DND-41 (cell line): ENCODE measurements at places on chromosomes 7 and 10.

DNA sequence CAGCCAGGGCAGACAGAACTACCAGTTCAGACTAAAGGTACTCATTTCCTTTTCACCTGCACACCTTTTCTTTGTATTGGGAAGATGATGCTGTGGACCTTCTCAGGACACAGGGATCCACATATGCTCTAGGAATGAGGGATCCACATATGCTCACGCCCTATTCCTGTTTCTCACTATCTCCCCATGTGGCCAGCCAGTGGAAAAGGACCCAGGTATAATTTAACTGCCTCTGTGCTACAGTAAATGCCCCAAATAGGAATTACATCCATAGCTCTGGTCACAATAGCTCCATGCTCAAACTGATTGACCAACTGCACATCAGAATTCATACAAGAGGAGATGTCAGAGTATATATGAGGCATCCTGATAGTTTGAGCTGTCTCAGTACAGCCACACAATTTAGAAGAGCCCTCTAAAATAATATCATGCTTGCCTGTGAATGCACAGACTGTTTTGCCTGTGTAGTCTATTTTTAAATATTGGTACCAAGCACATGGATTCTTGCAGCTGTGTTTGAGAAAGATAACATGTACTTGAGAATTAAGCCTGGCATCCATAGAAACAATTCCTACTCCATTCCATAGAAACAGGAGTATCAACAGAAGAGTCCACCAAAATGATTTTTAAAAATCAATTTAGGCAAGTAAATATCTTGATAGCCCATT, 43.7 kb downstream of the CTTNBP2 start:
- DNase-seq: no peak

GRCh38 chr7:157250605-157251228, 86.1 kb upstream of the DNAJB6 start:
- DNase-seq: peak; percentile 61

- peak; percentile 4 for DNase-seq
These were observed 209.1 kb downstream of the TRIL start for GRCh38 chr7:28748933-28749584.

DNA sequence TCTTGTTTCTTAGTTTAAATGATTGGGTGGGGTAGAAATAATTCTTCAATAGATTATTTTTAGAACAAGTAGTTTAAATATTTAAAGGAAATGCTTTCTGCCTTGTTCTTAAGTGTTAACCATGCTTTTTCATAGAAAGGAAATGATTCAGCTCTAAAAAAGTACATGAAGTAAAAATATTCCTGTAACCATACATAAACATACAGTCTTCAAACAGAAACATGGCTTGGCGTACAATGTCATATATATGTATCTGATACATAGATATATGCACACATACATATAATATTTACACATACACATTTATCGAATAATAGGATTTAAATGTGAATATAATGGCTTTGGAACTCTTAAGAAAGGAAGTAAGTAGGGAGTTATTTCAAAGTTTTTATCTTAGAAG, 84.4 kb downstream of the RUNDC3B start:
- DNase-seq: no peak

DNA sequence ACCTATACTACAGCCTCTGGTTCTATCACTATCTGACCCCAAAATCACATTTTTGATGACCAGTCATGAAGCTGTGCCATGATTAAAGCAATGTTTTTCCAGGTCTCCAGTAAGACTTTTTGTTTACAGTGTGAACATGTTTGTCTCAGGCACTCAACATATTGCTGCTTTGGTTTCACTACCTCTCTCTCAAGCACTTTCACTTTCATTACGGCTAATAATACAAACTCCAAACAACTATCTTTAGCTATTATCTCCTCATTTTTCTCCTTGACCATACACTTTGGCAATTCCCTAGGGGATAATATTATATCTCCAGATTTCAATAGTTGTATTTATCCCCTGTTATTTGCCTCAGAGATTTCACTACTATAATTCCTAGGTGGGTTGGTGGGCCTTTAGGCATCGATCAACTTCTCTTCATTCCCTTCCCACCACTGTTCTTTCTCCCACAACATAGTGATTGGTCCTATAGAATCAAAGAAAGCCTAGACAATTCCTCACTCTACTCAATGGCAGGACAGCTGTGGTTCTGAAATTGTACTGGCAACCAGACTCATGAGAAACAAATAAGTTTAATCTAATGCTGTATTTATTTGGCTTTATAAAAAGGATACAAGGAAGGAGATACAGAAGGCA, 261.4 kb upstream of the ZWINT start:
- DNase-seq: no peak

GRCh38 chr10:48931188-48931587, 8.5 kb downstream of the LRRC18 start:
- DNase-seq: peak; percentile 14

GRCh38 chr7:120959929-120960484, 9.4 kb downstream of the ING3 start:
- no peak for DNase-seq

- no peak for DNase-seq
These were observed 85.5 kb upstream of the SLC25A13 start for GRCh38 chr7:96407427-96407826.

DNA sequence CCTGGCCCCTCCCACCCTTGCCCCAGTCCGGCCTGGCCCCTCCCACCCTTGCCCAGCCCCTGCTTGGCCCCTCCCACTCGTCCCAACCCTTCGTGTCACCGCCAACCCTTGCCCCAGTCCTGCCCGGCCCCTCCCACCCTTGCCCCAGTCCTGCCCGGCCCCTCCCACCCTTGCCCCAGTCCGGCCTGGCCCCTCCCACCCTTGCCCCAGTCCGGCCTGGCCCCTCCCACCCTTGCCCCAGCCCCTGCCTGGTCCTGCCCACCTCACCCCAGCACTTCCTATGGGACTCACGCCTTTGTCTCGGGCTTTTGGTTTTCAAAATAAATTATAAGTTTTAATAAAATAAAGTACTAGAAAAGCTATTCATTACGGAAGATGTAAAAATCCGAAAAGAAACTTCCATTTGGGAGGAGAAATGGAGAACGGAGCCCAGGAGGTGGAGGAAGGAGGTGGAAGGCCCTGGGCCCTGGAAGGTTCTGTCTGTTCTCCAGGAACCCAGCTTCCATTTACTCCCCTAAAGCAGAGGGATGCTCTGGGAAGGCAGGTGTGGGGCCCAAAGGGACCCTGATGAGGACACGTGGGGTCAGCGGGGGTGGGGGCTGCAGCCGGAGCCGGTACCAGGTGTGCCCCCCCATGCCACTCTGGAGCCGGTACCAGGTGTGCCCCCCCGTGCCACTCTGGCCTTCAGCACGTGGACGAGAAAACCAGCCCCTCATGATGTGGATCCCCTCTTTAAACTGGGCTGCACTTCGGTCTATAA, 52.2 kb downstream of the PWWP2B start:
- no peak for DNase-seq

GRCh38 chr10:86451604-86451960, 70.0 kb downstream of the WAPL start:
- DNase-seq: no peak

DNA sequence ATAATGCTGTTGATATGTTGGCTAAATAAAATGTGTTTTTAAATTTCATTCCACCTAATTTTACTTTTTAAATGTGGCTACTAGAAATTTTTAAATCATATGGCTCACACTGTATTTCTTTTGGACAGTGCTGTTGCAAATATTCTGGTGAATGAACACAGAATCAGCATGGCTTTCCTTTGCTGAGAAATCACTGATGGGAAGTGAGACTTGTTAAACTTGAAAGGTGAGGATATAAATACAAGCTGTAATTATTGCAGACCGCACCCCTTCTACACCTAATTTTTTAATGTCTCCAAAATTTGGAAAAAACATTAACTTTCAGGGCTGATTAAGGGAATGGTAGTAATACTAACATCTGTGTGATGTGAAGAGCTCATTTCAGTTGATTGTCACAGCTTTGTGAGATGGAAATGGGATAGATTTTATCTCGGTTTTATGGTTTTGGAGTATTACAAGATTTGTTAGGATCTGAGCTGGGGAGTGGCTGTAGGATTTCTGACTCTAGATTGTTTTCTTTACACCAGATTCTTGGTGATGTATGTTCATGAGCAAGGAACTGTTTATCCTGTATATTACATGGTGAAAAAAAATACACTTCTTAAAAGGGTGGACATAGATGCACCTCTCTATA, 1.3 kb downstream of the MIOS start:
- no peak for DNase-seq

- DNase-seq: no peak
These were observed 4.9 kb downstream of the PRTFDC1 start for GRCh38 chr10:24947304-24948097.
